Stimulated activated CD8-positive, alpha-beta memory T cell treated with anti-CD3 and anti-CD28 coated beads, Interleukin-7, amount 100 ng/mL, for 48 hours (primary cell): ENCODE measurements at places on chromosomes 2 and 18.

- no peak for DNase-seq
Observed at GRCh38 chr2:121454549-121455090, 76.1 kb upstream of the RNU4ATAC start.

DNA sequence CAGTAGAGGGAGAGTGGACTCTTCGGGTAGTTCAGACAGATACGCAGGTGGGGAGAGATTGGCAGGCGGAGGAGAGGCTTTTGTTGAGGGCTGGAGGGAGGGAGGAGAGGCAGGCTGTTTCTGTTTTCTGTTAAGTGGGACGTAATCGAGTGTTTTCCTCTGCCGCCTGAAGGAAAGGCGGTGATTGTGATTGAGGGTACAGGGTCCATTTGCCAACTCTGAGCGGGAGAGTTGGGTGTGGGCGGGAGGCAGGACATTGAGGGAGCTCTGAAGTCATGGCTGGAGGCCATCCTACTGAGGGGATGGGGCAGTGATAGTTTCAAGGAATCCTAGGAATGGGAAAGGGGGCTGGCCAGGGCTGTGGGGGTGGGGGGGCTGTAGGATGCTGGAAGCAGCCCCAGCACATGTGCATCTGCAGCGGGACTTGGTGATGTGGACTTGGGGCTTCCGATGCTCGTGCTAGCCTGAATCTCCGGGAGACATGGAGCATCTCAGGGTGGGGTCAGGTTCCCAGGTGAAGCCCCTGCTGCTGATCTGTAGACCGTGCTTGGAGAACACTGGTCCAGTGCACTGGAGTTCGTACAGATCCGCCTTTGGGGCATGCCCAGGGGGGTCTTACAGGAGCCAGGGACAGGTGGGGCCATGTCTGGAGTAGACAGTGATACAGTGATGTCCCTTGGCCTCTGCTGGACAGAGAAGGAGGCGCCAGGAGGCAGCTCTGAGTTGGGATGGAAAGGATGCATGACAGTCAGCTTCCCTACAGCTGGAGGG, 167.5 kb downstream of the AGAP1 start:
- no peak for DNase-seq

- no peak for DNase-seq
Observed at GRCh38 chr2:34372967-34373366, 773.9 kb upstream of the FAM98A start.

DNA sequence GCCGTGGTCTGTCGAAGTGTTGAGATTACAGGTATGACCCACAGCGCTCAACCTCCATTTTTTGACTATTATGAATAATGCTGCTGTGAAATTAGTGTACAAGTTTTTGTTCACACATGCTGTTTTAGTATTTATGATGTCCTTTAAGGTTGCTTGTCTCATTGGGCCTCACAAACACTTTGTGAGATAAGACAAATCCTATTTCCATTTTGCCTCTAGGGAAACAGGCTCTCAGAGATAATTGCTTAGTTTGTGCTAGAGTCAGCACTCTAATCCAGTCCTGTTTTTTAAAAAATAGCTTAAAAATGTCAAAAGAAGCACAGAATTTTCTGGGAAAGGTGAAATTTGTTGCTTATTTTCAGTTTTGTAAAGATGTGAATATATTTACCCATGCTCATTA, 43.3 kb upstream of the CUL3 start:
- no peak for DNase-seq

GRCh38 chr2:66270247-66270646, 164.7 kb upstream of the MEIS1 start:
- DNase-seq, result no peak
